ENCODE measurements at places on chromosomes 6 and 20.

DNA sequence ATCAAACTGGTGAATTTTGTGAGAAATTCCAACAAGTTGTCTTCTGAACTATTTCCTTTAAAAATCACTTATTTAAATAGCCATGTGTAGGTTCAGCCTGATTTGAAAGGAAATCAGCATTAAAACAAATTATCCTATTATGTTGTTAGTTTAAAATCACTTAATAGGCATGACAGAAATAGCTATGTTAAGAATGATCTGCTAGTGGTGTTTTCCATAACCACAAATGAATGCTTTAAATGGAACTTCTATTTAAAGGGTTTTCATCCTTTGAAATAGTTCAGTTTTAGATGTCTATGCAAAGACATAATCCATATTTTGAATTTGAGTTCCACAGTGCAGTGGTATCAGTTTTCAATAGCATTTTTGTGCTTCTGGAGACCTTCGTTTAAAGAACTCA is 120.1 kb downstream of the PLEKHG1 start:
- DNase-seq, result no peak

GRCh38 chr6:20112241-20112640 is 100.0 kb downstream of the MBOAT1 start:
- DNase-seq, result no peak

DNA sequence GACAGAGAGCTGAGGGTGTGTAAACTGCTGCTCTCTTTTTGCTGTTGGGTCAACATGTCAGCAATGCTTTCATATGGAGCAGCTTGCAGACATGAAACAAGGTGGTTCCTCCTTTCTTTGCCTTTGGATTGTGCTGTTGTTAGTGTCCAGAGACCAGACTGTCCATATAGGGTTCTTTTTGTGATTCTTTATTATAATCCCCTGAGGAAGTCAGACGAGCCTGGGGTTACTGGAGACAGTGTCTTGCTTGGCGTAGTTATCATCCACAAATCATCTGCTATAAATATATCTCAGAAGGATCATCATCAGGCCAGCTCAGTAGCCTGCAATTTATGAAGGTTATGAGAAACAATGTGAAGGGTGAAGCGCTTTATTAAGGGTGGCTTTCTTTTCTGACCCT is 2.3 kb upstream of the ADGRB3 start:
- DNase-seq, result no peak

DNA sequence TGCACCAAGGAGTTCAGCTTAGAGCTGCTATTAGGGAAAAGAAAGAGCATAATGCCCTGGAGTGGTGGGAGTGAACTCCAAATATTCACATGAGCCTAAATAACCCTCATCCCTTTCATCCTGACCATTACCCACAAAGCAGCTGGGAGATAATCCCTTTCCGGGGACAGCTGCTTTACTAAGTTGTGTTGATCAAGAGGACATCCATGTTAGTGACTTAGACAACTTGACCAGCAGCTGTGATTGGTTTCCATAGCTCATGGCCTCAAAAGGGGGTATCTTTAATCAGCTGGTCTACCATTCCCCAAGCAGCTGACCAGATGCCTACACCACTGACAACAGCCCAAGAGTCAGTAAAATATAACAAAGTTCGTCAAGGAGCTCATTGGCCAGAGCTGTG is 75.8 kb upstream of the LY86 start:
- DNase-seq, result no peak

GRCh38 chr20:11267131-11267761 is 593.4 kb upstream of the JAG1 start:
- DNase-seq, result no peak

GRCh38 chr6:169854813-169855212 is 103.4 kb downstream of the ERMARD start:
- DNase-seq, result no peak

DNA sequence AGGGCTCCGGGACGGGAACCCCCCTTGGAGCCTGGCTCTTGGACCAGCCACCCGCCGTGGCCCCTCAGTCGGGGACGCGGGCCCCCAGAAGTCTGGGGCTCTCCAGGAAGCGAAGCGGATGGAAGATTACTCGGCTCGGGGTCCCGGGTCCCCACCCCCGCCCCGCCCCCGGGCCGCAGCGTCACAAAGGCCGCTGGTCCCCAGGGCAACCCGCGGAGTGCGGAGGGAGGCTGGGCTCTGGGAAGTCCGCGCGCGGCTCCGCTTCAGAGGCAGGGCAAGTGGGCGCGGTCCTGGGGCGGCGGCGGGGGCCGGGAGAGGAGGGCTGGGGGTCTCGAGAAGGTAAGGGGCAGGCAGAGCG is at the start of gene FNDC11:
FNDC11 (plus strand) TSS at position 227 of the 358 bp plus-strand sequence. CDS start 1,505 bp downstream, outside the sequence.
- peak; percentile 62 for DNase-seq

DNA sequence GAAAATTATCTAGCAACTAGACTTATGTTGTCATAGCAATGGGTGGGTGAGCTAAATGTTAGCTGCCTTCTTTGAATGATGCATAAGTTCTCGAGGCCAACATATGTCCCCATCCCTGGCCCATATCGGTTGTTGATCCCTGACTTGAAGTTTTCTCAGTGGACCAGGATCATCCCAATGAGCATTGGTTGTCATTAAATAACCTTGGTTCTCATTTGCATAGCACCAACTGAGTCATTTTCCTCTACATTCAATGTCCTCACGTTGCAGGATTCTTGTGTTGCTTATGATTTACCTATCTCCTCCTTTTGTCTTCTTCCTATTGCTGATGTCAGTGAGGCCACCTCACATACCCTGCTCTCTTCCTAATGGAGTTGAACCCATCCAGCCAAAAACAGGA is 12.1 kb upstream of the AHCY start:
- DNase-seq, result no peak

DNA sequence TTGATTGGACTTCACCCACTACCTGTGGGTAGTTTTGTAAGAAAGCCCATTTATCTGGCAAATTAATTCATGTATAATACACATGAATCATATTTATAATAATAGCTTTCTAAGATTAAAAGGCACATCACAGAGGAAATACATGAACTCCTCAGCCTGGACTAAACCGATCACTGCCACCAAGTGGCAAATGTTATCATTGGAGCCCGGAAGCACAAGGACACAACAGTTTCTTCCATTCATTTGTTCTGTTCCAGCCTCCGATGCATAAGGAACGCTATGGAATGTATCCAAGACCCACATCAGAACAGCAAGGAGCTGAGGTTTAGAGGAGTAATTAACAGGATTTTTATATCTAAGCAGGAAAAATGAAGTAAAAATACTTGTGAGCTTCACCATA is 13.9 kb upstream of the IPCEF1 start:
- DNase-seq, result peak; percentile 10

DNA sequence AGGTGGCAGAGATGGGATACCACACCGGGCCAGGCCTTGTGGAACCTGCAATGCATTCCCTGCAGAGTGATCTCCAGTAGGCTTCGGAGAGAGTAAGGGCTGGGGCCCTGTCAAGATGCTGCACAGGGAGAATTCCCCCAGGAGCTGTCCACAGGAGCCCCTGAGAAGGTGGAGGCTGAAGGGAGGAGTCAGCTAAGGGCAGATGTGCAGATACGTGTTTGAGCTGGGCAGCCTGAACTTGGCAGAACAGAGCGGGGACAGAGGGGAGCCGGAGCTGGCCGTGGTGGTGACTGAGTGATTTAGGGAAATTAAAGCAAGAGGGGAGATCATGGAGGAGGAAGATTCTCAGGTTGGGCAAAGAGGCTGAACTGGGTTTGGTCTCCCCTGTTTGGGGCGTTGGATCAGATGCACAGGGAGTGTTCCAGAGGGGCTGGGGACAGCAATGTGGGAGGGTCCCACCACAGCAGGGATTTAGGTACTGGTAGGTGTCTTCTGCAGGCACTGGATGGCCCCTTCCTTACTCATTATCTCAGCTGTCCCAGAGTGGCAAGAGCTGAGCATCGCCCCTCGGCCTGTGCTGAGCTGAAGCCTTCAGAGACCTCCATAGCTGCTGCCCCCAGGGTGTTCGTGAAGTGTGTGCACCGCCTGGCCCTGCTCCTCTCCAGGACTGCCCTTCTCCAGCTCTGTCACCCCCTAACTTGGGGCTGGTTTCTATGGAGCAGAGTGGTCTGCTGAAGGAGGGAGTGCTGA is 3.8 kb upstream of the NCR2 start:
- no peak for DNase-seq

DNA sequence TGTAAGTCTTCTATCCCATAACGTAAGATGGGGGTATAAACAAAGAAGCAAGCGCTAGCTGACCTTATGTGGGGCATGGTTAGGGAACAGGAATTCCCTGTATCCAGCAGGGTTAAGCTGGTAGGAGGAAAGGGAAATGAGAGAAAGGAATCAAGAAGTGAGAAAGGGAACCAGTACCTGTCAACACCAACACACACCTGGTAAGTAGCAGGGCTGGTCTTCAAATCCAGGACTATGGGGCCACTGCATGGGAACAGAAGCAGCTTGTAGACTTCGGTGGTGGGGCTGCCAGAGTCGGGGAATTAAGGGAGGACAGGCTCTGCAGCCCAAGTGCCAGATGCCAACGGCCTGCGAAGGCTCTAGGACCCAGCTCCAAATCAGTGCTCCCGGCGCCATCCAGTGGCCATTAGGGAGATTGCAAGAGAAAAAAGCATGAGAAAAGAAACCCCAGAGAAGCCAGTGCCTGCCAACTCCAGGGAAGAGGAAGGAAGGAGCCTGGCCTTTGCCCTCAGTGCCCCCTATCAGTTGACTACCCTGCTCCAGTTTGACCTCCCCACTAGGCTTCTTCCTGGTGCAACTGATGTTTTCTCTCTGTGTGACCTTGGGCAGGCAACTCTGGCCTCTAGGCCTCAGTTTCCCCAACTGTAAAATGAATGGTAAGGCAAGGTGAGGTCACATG is 15.8 kb upstream of the RBPJL start:
- DNase-seq, result peak; percentile 84

DNA sequence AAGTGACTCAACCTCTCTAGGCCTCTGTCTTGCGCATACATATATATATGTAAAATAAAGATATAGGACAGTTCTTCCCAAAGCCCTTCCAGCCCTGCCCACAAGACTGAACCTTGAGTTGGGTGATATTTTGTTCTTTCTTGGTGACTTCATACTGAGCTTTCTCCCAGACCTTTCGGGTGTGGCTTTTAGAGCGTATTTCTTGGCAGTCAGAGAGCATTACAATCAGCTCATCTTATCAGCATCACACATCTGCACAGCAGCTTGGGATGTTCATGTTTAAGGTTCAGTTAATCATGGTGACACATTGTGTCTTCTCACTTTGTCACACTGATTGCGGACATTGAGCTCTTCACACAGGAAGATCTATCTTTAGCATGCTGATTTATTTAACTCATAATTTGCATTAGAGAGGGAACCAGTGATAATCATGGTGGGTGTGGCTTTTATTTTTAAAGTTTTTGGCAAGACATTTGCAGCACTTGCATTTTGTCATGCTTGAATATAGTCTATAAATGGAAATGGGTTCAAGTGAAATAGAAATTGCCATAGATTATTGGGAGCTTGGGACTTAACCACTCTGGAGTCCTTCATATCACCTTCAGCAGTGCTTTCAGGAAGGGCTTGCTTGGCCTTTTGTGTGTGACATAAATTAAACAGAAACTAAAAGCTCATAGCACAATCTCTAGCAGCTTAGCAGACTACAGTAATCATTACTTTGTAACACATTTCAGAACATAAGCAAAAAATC is 8.3 kb downstream of the KIF3B start:
- DNase-seq, result no peak

GRCh38 chr20:2139736-2140135 is 38.1 kb downstream of the STK35 start:
- DNase-seq, result no peak

DNA sequence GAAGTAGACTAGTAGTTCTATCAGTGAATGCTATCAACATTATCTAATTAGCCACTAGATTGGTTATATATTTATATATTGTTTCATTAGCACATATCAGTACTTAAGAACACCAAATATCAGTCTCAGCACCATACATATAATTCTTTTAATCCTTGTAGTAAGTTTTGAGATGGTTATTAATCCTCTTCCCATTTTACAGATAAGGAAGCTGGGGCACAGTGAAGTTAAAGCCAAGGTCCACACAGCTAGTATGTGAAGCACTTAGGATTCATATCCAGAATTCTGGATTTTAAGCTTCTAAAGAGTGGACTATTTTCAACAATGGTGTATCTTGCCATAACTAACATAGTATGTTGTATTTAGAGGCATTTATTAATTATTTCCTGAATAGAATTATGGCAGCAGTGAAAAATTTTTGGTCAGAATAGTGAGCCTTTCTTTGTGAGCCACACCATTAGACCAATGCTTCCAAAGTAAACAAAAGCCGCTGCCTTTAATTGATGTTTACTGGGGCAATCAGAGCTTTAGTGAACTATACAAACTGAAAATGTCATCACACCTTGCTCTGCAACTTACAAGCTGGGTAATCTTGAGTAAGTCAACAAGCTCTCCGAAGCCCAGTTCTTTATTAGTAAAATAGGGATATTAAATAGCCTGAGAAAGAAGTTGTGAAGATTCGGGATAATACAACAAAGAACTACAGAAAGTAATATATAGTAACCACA is 41.9 kb upstream of the HBS1L start:
- DNase-seq, result no peak

DNA sequence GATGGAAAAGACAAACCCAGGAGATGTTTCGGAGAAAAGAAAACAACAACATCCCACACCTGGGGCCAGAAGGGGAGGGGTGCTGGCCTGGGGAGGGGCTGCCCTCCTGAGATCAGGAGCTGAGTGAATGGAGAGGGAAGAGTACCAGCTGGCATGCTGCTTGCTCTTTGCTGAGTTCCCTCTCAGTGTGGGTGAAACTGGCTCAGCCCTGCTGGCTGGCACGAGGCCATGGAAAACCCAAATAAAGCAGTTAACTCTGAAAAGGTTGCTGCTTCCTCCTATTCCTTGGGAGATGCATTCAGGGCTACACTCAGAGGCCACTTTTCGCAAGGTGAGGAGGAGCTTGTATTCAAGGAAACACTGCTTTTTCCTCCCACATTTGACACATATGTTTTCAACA is 8.0 kb upstream of the KCNK16 start:
- no peak for DNase-seq

GRCh38 chr20:21100578-21101452 is 5.3 kb downstream of the LINC00237 start:
- no peak for DNase-seq

DNA sequence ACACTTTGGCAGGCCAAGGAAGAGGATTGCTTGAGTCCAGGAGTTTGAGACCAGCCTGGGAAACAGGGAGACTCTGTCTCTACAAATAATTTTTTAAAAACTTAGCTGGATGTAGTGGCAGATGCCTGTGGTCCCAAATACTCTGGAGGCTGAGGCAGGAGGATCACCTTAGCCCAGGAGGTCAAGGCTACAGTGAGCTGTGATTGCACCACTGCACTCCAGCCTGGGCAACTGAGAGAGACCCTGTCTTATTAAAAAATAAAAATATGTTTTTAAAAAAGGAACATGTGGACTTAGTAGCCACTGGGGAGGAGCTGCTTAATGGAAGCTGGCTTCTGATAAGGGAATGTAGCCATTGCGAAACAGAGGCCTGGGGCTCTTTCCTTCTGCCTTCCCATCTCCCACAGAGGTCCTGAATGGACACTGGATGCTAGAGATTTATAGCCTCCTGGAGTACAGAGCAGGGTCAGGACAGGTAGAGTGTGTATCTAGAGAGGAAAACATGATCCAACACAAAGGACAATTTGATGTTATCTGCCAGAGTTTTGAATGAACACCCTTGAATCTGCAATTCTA is 21.7 kb upstream of the GMNN start:
- DNase-seq, result no peak

Data from endothelial cell (in vitro differentiated cells).